Esophagus squamous epithelium (tissue), 5 donors: ENCODE measurements at places on chromosomes 6 and 20.

DNA sequence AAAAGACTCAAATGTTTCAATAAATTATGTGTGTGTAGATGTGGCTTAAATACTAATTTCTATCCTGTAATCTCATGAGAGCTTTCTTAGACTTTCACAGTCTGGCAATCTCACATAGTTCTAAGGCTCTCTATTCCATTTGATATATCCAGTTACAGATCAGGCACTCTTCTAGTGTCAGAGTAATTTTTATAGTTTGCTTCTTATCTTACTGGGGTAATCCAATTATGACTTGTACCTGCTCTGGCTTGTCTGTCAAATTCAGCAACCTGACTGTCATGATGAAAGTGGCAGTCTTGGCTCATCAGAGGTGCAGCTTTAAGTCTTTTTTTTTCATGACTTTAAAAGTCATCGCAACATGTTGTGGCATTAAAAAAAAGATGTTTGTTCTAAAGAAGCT lies 513.2 kb upstream of the MAN1A1 start:
- DNase-seq, result no peak

DNA sequence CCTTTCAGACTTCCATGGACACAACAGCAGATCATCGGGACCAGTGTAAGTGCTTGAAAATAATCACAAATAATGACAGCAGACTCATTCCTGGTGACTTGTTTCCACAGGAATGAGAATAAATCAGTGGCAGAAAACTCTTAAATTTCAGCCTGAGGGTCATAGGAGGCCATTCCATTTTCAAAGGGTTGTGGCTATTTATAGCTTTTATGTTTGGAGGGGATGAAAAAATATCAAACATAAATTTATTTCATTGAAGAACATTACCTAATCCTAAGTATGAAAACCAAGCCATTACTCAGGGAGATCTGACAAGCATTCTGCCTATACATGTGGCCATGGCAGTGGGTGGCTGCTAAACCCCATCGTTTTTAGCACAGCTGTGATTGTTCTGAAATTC lies 173.6 kb upstream of the CNR1 start:
- DNase-seq, result no peak

DNA sequence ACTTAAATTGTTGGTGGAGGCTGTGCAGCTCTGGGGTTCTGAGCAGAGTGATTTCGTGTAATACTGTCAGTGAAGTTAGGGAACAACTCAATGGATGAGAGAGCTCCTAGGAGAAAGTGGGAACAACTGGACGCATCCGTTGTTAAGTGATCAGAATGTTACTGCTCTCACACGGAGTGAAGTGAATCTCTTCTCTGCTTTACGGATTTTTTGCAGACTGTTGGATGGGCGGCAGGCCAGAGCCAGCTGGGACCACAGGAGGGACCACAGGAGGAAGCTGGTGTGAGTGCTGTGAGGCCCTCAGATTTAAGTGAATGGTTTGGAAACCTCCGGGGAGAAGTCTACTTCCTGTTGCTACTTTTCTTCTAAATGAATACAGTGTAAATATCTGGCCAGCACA lies 23.7 kb upstream of the PPP1R14C start:
- no peak for DNase-seq

DNA sequence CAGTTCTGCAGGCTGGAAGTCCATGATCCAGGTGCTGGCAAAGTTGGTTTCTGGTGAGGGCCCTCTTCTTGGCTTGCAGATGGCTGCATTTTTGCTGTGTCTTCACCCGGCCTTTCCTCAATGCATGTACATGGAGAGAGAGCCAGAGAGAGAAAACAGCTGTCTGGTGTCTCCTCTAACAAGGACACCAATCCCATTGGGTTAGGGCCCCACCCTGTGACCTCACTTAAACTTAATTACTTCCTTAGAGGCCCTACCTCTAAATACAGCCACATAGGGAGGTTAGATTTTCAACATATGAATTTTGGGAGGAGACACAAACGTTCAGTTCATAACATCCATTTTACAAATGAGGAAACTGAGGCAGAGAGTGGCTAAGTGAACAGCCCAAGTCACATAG lies 202.4 kb downstream of the ZMYND8 start:
- DNase-seq, result no peak

DNA sequence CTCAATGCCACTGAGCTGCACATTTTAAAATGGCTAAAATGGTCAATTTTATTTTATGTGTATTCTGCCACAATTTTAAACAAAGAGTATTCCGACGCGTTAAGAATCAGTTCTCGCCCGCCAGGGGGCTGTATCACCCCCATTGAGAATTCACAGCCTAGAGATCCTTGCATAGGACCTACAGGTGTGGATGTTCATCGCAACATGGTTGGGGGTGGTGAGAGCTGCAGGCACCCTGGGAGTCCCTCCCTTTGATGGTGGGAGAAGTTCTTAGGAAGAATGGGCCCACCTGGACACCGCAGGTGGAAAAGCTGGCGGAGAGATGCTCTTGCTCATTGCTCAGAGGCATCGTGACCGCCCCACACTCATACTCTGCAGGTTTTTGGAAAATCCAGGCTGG lies 63.5 kb downstream of the SLC2A10 start:
- DNase-seq, result no peak

GRCh38 chr6:2296781-2297180 lies 51.4 kb upstream of the GMDS start:
- no peak for DNase-seq

- DNase-seq, result no peak
These were observed 36.2 kb downstream of the HLA-F start for GRCh38 chr6:29759457-29759856.

GRCh38 chr20:32599783-32600340 lies 14.7 kb upstream of the NOL4L start:
- no peak for DNase-seq
